RPMI7951 (cell line): ENCODE measurements at places on chromosomes 1 and 21. TPM values are rescaled to one million over a fixed set of nuclear protein-coding genes. Genes with fewer than 3 reads are reported as not detected.

DNA sequence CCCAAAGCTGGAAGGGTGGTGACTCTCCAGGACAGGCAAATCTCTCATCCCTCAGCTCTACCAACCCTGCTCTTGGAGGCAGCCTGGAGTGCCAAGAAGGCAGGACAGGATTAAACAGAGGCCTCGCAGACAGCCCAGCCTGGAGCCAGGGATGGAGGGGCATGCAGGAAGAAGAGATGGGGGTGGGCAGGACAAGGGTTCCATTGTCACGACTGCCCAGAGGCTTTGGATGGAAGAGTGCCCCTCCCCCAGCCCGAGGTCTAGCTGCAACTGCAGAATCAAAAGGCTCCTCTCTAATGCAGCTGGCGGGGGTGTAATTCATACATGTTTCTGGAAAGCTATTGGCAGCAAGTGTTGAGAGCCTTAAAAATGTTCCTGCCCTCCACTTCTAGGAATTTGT, 8.8 kb downstream of the RAB7B start:
- peak; percentile 44 for DNase-seq

- no peak for DNase-seq
Observed at GRCh38 chr1:76083189-76083588, 8.6 kb downstream of the ST6GALNAC3 start.

GRCh38 chr1:198747127-198747526, 108.3 kb downstream of the PTPRC start:
- no peak for DNase-seq

GRCh38 chr1:39081271-39082009, 55.3 kb downstream of the NDUFS5 start:
- DNase-seq = peak; percentile 16

GRCh38 chr1:156499194-156499841, 1.3 kb downstream of the MEF2D start:
- DNase-seq = no peak

DNA sequence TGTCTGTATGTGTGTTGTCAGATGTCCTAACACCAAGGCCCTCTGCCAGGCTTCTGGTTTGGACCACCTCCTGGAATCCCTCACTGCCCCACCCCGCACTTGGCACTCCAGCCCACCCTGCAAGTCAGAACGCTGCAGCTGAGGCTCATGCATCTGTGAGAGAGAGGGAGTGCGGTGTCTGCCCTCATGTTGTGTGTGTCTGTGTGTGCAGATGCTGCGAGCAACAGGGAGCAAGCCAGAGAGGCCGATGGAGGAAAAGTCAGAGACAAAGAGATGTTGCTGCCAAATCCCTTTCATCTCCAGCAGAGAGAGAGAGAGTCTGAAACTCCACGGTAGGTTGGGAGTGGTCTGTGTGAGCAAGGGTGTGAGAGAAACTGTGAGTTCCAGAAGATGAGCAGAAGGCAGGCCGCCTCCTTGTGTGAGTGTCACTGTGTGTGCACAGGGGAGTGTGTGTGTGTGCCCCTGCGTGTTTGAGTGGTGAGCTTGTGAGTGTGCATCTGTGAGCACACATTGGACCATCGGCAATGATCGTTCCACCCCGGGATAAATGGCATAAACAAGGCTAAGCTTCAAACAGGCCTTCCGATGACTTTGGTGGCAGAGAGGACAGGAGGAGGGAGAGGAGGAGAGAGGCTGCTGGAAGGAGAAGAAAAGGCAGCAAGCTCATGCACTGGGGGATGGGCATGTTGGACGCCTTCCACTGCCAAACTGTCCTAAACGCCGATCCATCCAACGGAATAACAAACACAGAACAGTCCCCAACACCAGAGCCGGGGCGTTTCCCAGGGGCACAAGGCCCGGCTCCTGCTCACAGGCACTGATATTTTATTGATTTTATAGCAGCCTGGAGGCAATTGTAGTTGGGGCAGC, 99.2 kb upstream of the GRIK3 start:
- no peak for DNase-seq

DNA sequence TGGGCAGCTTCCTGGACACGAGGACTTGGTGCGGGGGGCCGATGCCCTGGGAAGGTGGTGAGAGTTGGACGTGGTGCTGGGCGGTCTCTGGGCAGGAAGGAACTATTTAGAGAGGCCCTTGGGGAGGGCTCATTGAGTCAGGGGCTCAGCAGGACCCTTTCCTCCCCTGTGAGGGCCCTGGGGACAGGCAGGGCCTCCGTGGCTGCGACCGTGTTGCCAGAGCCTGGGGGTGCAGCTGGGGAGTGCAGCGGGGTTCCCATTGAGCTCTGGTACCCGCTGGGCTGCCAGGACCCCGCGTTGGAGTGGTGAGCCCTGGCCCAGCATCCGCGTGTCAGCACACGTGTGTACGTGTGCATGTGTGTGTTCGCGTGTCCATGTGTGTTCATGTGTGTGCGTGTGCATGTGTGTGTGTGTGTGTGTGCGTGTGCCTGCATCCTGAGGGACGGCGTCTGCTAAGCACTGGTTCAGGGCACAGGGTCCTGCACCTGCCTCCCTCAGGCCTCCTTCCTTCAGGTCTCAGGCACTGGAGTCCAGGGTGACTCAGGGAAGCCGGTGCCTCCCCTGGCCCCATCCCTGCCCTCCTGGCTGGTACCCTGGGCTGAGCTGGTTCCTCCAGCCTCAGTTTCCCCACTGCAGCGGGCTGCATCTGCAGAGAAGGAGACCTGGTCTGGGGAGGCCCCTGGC, 10.7 kb downstream of the RNF223 start:
- DNase-seq = no peak

DNA sequence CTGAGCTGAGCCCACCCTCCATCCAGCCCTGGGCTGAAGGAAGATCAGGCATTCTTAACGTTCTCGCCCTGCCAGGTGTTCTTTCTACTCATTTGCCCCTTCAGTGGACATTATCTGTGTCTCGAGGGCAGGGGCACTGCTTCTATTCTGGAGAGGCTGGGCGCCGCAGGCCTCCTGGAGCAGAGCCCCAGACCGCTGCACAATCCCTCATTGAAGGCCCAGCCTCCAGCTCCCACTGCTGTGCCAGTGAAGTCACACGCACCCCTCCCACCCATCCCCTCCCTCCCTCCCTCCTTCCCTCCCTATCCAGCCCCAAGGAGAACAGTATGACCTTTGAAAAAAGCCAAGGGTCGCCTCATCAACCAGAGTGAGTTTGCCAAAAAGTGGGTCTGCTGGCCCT, 76.7 kb downstream of the NFASC start:
- DNase-seq = no peak

DNA sequence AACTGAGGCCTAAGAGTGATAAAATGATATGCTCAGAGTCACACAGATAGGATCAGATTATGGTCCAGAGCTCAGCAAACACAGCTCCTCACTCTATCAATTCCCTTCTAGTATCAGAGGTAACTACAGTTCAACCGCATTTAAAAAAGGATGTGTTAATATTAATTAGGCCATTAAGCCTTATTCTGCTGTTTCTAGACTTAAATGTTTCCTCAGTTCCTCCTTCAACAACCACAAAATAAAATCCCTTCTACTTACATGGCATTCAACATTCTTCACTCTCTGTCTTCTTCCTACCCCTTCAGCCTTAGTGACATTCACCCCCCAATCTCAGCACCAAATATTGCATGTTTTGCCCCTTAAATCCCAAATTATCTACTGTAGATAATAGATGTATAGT, 254.9 kb downstream of the PLPP3 start:
- DNase-seq = no peak

Gene RGS7
- total RNA-seq = not detected in 2 replicates

Gene DRAXIN
- total RNA-seq = under 0.01 and 0.10 TPM in 2 replicates

Gene CAMSAP2
- 18.9 and 22.3 TPM in 2 replicates for total RNA-seq

Gene CAMK2N1
- total RNA-seq = 6.7 and 9.9 TPM in 2 replicates

Gene KLHL17
- total RNA-seq = 5.0 and 5.4 TPM in 2 replicates

Gene CD48
- total RNA-seq = not detected in 2 replicates

Gene DDAH1
- total RNA-seq = 18.1 and 25.5 TPM in 2 replicates
